Neural progenitor cell (in vitro differentiated cells): ENCODE measurements at places on chromosomes 13 and 19.
A peak's percentile ranks its signal among the peaks of the same experiment; 100 is the strongest.

- DNase-seq, result no peak
Observed at GRCh38 chr13:43877766-43878165, 1.8 kb downstream of the CCDC122 start.

GRCh38 chr19:3404324-3405260, 38.2 kb downstream of the NFIC start:
- no peak for DNase-seq

DNA sequence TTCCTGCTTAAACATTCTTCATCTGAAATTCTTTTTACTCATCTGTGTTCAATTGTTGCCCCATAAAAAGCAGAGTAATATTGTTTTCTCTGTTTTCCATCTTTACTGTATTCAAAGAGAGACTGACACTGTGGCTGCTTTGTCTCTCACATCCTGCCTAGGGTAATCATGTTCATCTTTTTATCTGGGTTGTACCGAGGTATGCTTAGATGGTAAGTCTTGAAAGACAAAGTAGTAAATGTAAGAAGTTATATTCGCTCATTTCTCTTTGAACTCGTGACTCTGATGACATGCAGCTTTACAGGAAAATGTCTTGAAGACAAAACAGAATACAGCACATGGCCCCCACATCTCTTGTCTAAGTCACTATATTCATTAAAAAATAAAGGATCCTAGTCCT, 20.0 kb upstream of the CYSLTR2 start:
- DNase-seq, result no peak

DNA sequence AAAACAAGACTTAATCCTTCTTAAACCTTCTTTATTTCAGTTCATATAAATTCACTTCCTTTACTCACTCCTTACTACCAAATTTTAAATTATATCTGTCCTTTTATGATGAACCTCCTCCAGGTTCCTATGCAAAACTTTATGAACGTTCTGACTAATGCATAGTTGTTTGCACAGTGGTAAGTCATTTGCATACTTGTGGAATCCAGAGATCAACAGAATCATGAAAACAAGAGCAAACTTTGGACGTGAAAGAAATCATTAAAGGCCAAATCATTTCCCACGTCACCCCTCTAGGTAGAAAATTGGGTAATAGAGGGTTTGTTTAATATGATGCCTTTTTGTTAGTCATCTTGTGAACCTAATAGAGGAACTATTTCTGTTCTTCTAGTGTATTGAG, 32.3 kb upstream of the MYCBP2 start:
- no peak for DNase-seq

GRCh38 chr13:32278426-32278825, 36.7 kb downstream of the ZAR1L start:
- DNase-seq, result no peak

- DNase-seq, result no peak
Observed at GRCh38 chr13:64538711-64539110, 2691.4 kb downstream of the PCDH9 start.

DNA sequence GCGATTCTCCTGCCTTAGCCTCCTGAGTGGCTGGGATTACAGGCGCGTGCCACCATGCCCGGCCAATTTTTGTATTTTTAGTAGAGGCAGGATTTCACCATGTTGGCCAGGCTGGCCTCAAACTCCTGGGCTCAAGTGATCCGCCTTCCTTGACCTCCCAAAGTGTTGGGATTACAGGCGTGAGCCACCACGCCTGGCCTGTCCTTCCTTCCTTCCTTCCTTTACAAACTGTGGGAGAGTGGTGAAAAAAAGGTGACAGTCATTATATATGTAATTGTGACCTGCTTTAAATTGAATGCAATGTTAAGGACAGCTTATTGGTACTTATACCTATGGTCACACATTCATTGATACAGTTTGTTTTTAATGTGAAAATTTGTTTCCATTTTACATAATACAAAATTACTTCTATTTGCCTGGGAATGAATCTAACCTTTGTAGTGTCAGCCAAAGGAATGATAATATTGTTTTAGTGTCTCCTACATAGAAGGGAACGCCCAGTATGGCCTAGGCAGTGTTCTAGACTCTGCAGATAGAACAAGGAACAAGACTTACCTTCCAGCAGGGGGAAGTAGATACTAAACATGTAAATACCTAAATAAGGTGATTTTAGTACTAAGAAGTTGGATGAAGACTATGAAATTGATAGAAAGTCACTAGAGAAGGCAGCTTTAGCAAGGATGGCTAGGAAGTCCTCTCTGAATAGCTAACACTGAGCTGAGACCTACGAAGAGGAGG, 146.3 kb downstream of the GGACT start:
- DNase-seq, result no peak

GRCh38 chr19:17615889-17616685, 60.6 kb downstream of the COLGALT1 start:
- DNase-seq, result peak; percentile 30

GRCh38 chr13:83880275-83881139, 1.8 kb downstream of the SLITRK1 start:
- peak; percentile 26 for DNase-seq

- peak; percentile 40 for DNase-seq
Observed at GRCh38 chr13:105982219-105982930, 553.1 kb downstream of the EFNB2 start.

DNA sequence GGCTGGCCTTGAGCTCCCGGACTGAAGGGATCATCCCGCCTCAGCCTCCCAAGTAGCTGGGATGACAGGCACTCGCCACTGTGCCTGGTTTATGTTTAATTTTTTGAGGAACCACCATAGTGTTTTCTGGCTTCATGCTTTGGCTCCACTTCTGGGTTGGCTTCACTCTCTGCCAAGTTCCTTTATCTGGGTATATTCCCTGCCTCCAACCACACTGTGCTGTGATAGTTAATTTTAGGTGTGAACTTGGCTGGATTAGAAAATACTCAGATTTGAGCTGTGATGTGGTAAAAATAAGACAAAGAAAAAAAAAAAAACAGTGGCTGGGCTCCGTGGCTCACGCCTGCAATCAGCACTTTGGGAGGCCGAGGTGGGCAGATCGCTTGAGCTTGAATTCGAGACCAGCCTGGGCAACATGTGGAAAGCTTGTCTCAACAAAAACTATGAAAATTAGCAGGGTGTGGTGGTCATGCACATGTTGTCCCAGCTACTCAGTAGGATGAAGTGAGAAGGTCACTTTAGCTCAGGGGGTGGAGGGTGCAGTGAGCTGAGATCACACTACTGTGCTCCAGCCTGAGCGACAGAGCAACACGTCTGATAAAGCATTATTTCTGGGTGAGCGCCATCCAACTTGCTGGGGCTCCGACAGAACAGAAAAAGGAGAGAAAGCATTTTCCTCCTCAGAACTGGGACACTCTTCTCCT, 7.5 kb upstream of the ILF3 start:
- no peak for DNase-seq

GRCh38 chr13:36360903-36361302, 14.7 kb upstream of the SPART start:
- no peak for DNase-seq

GRCh38 chr13:94160875-94161274, 318.6 kb downstream of the DCT start:
- DNase-seq, result no peak

GRCh38 chr13:68293631-68294030, 1063.5 kb upstream of the PCDH9 start:
- no peak for DNase-seq

- peak; percentile 54 for DNase-seq
Observed at GRCh38 chr13:25375727-25376358, 4.1 kb downstream of the ATP8A2 start.

- DNase-seq, result no peak
Observed at GRCh38 chr13:100363874-100364273, 224.7 kb downstream of the GGACT start.

- DNase-seq, result peak; percentile 79
Observed at GRCh38 chr19:1131718-1132551, 28.1 kb downstream of the GPX4 start.

DNA sequence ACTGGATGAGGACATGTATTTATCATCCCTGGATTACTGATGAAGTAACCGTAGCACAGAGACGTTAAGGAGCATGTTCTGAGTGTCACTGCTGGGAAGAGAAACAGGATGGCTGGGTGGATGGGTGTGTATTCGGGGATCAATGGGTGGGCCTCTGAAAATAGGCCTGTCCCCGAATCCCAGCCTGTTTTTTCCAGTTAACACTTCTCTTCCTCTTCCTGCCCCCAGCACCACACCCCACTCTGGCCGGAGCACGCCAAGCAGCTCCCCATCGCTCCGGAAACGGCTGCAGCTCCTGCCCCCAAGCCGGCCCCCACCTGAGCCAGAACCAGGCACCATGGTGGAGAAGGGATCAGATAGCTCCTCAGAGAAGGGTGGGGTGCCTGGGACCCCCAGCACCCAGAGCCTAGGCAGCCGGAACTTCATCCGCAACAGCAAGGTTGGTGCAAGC, 8.8 kb downstream of the GRAMD1A start:
- DNase-seq, result no peak

DNA sequence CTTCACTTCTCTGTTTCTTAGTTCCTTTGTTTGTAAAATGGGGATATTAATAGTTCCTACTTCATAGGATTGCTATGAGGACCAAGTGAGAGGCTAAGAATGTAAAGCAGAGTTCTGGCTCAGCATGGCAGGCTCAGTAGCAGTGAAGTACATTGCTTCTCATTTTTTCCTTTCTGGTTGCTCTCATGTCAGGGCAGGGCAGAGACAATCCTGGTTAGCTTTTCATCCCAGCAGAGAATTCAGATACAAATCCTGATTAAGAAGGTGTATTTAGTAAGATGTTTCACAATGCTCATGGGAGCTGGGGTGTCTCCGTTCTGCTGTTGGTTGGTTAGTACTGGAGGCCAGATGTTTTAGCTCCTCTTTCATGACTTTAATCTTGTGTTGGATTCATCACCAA, 42.9 kb downstream of the WASF3 start:
- DNase-seq, result no peak

DNA sequence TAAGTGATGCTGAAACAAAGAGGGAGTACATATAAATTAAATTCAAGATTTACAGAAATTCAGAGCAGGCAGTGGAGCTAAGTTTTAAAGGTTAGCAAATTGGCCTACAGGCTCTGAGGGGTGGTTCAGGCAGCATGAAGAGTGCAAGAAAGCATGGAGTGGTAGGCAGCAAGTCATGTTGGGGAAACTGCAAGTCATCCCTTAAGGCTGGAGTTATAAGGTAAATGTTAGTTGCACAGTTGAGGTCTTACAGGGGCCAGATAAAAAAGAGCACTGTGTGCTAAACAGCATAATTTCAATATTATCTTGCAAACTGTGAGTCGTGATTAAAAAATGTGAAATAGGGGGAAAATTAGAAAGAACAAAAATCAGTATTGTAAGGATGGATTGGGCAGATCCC, 106.2 kb downstream of the VWA8 start:
- DNase-seq, result no peak

- no peak for DNase-seq
Observed at GRCh38 chr19:38711726-38712153, 32.5 kb downstream of the CAPN12 start.

GRCh38 chr13:30026093-30026492, 175.7 kb upstream of the UBL3 start:
- DNase-seq, result no peak

GRCh38 chr19:42370068-42370520, 20.0 kb downstream of the CNFN start:
- DNase-seq, result peak; percentile 45

DNA sequence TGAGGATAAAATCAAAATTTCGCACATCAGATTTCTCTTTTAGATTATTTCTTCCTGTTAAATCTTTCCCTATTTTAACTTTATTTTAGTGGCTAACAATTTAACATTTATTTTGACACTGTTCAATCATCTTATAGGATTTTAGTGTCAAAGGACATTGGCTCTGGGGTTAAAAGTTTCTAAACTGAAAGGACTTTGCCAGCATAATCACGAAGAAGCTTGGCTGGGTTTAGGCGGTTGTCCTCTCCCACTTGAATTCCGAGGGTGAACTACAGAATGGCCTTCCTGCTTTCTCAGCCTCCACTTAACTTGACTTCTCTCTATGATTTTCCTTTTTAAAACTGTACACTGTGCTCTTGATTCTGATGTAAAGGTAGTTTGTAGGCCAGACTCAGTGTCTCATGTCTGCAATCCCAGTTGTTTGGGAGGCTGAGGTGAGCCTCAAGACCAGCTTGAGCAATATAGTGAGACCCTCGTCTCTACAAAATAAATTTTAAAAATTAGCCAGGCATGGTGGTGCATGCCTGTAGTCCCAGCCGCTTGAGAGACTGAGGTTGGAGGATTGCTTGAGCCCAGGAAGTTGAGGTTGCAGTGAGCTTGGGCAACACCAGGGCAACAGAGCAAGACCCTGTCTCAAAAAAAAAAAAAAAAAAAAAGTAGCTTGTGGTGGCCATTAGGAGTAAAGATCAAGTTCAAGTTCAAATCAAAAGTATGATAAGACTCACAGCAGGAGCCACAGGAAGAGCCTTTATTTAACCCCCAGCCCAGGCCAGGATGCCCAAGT, 54.8 kb upstream of the KATNAL1 start:
- no peak for DNase-seq

GRCh38 chr13:31200637-31200971, 829 bp downstream of the B3GLCT start:
- peak; percentile 69 for DNase-seq

DNA sequence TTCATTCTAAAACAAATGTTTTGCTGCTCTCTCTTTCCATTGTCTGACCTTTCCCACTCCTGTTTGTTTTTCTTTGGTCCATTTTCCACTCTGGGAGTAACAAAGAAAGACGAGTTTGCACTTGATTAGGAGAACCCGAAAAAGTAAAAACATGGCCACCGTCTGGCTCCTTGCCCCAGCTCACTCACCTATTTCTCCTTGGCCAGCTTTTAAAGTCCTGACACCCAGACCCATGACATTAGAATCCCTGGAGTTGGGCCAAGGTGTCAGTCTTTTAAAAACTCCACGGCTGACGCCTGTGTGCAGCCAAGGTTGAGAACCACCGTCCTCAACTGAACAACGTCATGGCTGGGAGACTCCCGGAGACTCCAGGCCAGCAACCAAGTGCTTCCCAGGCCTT, 63.6 kb upstream of the FLT1 start:
- no peak for DNase-seq

DNA sequence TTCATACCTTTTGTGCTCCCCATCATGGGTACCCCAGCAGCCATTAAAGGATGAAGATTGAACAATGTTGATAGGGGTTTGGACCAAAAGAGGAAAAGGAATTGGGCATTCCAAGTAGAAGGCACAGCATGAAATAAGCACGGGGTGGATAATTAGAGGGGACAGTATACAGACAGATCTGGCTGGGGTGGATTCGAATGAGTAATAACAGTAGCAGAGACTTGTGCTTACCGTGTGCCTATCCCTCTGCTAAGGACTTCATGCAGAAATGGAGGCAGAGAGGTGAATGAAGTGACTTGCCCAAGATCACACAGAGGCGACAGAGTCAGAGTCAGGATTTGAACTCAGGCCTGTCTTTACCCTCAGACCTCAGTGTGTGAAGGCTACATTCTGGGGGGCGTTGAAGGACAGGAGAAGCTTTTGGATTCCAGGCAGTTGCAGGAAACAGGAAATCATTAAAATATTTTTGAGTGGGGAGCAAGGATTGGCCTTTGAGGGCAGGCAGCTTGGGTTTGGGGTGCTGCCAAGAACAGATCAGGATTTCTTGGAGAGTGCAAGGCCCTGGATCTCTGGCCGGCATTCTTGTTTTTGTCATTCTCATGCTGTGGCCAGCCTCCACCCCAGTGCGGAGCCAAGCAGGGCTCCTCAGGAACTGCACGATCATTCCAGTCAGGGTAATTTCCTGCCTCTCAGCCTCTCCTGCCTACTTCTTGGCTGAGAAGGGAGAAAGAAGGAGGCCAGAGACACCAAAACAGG, 18.7 kb downstream of the PAF1 start:
- no peak for DNase-seq

- DNase-seq, result peak; percentile 99
Observed at GRCh38 chr13:48532506-48533499, at the start of gene RCBTB2. TSS of gene RCBTB2 (minus strand) at chr13:48533080. CDS start at chr13:48521939, 11,141 bp downstream.

GRCh38 chr19:45200568-45200967, 22.0 kb downstream of the BLOC1S3 start:
- DNase-seq, result peak; percentile 76
